Islet precursor cell (in vitro differentiated cells): ENCODE measurements at places on chromosomes 1 and 21.

DNA sequence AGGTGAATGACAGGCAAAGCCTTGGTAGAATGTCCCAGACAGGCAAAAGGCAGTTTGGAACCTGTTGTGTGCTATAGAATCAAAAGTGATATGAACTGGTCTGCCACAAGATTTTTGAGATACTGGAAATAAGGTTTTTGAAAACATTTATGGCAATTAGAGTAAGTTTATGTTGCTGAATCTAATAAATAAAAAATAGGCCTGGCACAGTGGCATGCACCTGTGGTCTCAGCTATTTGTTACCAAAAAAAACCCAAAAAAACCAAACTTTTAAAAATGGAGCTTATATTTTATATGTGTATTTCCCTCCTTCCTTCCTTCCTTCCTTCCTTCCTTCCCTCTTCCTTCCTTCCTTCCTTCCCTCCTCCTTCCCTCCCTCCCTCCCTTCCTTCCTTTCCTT lies 76.4 kb upstream of the ARTN start:
- DNase-seq: peak; percentile 4

DNA sequence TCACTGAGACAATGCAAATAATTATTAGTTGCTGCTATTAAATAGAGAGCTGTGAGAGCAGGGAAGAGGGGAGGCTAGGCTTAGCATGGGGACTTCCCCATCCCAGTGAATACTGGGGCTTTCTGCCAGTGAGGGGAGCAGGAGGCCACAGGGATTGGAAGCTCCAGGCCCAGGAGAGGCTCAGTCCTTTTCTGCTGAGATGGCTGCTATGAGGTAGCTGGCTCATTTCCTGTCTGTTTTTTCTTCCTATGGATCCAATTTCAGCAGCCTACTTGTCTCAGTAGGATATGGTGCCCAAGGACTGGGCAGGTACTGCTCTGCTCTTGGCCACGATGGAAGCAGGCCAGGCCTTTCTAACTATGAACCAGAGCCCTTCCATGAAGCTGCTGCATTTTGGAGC lies 10.0 kb downstream of the STMN1 start:
- no peak for DNase-seq

DNA sequence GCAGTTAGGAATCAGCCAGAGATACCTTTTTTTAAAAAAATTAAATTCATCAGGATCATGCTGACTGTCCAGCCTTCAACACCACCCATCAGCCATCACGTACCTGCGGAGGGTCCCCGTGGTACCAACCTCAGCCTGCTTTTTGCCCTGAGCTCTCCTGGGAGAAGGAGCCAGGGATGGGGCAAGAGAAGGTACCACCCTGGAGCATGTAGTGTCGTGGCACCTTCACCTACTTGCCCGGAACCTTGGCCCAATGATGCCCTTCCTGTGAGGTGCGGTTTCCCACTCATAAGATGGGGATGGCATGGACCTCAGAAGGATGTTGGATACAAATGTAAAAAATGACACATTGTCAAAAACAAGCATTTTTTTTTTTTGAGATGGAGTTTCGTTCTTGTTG lies 88.4 kb upstream of the C1orf174 start:
- DNase-seq: no peak

GRCh38 chr1:84155517-84155916 lies 11.4 kb downstream of the PRKACB start:
- DNase-seq: no peak

DNA sequence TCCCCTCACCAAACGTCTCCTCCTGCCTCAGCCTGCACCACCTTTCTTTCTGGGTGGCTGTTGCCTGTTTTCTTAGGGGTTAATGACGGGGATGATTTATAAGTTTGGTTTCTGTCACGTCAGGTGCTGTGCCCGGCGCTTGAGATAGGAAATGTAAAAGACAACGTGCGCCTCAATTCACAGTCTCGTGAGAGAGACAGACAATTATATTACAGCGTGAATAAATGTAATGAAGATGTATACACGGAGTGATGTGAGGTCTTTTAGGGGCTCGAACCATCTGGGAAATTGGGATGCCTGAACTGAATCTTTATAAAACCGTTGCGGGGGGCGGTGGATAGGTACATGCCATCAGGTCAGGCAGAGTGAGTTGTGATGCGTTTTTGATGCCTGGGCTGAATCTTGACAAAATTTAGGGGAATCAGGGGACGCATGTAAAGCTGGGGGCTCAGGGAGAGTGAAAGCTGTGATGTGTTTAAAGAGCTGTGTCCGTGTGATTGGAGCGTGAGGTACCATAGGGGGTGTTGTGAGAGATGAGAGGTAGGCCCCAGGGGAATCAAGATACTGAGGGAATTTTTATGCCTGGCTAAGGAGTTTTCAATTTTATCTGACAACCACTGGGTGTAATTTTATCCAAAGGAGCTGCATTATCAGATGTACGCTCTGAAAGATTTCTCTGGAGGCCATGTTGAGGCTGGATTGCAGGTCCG lies 831 bp downstream of the TIPRL start:
- no peak for DNase-seq

- no peak for DNase-seq
These were observed 71.0 kb downstream of the HIVEP3 start for GRCh38 chr1:41847733-41848132.

GRCh38 chr1:7248549-7249199 lies 463.4 kb downstream of the CAMTA1 start:
- DNase-seq: no peak

GRCh38 chr21:46193829-46194373 lies 9.6 kb upstream of the SPATC1L start:
- DNase-seq: no peak

GRCh38 chr1:226784081-226785049 lies 45.3 kb upstream of the ITPKB start:
- no peak for DNase-seq

GRCh38 chr1:179706339-179706941 lies 36.7 kb upstream of the FAM163A start:
- DNase-seq: no peak

GRCh38 chr1:31487143-31487542 lies 74.1 kb downstream of the SERINC2 start:
- no peak for DNase-seq

DNA sequence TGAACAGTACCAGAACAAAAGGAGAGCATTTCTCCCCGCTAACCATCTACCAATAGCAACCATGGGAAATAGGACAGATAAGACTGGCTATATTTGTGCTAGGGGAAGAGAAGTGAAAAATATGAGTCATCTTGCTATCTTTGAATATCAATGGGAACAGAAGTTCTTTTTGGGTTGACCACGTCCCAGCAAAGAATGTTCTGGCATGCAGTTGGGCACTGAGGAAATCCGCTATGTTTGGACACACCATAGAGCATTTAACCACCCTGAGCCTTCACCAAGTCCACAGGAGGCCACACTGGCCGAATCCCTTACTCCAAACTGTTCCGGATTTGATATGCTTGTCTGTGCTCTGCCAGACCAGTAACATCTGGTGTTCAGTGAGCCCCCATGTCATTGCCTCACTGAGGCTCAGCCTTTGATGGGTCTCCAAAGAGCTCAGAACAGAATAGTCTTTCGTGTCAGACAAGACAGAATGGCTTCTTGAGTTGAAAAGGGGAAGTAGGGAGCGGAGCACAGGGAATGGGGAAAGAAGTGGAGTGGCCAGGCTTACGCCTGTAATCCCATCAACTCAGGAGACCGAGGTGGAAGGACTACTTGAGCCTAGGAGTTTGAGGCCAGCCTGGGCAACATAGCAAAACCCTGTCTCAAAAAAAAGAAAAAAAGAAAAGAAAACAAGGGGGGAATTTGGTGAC lies 81.4 kb downstream of the SMYD2 start:
- DNase-seq: no peak

- DNase-seq: peak; percentile 22
These were observed 7.4 kb upstream of the TENT5C start for GRCh38 chr1:117598489-117598888.

- DNase-seq: peak; percentile 86
These were observed 4.5 kb downstream of the TTC24 start for GRCh38 chr1:156583821-156584622.

DNA sequence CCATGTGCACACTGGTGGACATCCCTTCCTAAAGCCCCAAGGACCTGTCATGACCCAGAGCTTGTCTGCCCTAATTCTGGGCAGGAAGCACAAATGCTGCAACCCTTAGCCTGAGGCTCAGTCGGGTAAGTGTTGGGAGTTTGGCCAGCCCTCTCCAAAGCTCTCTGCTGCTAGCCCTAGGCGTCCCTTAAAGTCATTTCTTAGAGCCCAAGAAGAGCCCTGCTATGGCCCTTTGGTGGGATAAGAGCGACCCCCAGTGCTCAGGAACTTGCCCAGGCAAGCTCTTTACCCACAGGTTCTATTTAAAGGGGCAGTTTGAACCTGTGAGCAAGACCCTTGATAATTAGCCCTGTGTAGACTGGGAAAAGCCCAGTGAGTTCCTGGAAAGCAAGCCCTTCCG lies 356.8 kb downstream of the RRAGC start:
- DNase-seq: peak; percentile 73

GRCh38 chr1:21904704-21905520 lies 32.2 kb downstream of the HSPG2 start:
- DNase-seq: peak; percentile 78

- no peak for DNase-seq
These were observed 265.8 kb downstream of the NFIA start for GRCh38 chr1:61348025-61348665.

- DNase-seq: no peak
These were observed 25.5 kb upstream of the PSMG1 start for GRCh38 chr21:39208624-39209333.

GRCh38 chr1:232962761-232963745 lies 12.6 kb downstream of the NTPCR start:
- DNase-seq: peak; percentile 8

DNA sequence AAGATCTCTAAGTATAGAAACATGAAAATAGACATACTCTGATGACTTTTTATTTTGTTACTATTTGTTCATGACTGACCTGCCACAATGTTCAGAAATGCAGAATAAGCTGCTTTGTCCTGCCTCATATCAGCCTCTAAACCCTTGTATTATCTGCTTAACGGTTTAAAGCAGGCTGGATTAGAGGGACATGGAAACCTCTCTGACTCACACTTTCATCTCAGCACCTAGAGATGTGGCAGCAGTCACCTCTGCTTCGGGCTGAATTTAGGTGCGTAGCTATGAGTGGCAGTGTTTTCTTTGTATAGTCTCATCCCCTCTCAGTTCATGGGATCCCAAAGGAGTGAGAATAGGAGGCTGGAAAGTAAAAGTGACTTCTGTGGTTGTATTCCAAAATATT lies 255.4 kb downstream of the RGS7 start:
- DNase-seq: no peak

GRCh38 chr21:37916310-37917051 lies at the start of gene KCNJ6:
Gene KCNJ6 (minus strand): TSS chr21:37916457. CDS start chr21:37840682, 75,775 bp downstream.
- DNase-seq: peak; percentile 89

- DNase-seq: no peak
These were observed at the start of gene COL8A2 for GRCh38 chr1:36125129-36125991. Gene COL8A2 (minus strand): TSS chr1:36125222. CDS start chr1:36100242, 24,980 bp downstream.

DNA sequence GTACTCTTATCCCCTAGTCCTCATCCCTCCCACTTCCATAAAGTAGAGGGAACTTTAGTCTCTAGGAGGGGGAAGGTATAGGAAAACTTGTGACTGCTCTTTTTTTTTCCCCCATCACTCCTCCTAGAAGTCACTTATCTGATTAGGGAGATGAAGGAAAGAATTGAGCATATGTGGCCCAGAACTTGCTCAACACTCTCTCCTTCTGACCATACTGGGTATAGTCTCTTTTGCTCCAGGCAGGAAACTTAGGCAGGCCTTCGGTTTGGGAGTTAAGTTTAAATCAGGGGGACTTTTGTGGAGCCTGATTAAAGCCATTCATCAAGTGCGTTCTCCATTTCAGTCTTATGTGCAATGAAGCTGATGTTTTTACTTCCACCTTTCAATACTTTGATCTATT lies 5.8 kb downstream of the UBE2U start:
- DNase-seq: no peak

DNA sequence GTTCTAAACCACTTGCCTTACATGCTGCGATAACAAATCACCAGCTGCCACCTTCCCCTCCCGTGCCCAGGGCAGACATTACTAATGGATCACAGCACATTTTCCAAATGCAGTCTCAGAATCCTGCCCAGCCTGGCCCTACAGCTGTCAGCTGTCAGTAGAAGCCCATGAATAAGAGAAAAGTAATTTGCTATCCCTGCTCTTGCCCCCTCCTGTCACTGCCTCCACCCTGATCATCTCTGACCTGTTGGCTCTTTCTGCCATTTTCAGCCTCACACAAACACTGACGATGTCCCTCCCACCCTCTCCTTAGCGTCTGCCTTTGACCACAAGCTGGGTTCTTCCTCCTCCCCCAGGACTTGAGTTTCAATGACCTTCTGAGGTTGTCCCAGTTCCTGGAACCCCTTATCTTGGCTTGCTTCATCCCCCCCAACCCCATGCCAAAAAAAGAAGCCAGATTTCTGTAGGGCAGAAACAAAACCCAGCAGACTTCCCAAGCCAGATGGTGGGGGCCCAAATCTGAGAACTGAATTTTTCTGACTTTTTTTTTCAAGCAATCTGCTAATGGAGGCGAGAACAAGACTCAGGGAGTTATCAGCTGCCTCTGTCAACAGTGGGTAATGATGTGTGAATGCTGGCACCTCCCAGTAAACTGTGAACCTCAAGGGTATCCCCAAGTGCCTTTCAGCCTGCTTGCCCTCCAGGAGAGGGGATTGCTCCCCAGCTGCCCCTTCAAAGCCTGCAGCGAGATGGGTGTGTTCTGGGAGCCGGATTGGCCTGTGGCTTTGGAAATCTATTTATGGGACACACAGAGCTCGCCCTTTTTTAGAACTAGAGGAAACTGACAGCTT lies 216.5 kb upstream of the VAMP3 start:
- no peak for DNase-seq
